ENCODE measurements at places on chromosomes 1 and 21.

GRCh38 chr1:154327466-154328317, 2.4 kb downstream of the ATP8B2 start:
- no peak for DNase-seq

GRCh38 chr1:32192220-32192948, 8.0 kb upstream of the CCDC28B start:
- DNase-seq, result no peak

DNA sequence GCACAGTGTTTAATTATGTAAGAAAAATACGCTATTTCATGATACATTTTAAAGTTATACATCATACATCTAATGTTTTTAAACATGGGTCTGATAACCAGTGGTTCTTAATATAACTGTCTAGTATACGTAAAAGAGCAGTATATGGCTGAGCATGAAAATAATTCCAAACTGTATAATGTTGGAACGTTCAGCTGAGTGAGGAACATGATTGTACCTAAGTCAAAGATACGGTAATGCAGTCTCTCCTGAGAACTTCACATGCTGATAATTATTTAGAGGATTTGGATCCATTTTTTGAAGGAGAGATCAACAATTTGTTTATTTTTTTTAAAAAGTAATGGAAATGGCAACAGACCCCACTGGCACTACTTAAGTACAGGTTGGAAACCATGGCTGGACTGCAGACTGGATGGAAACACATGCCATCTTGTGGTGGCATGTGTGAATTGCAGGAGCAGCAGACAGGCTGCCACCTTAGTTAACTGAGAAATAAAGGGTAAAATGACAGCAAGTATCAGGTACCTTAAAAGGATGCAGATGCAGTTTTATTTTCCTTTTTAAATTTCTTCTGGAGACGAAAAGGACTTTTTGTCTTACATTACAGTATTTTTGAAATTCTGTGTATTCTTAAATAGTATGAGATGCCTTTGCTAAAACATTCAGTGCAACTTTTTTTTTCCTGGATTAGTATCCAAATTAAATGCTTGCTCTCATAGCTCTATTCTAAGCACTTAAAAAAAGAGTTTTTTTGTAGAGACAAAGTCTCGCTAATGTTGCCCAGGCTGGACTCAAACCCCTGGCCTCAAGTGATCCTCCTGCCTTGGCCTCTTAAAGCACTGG, 73.8 kb downstream of the MTR start:
- no peak for DNase-seq

DNA sequence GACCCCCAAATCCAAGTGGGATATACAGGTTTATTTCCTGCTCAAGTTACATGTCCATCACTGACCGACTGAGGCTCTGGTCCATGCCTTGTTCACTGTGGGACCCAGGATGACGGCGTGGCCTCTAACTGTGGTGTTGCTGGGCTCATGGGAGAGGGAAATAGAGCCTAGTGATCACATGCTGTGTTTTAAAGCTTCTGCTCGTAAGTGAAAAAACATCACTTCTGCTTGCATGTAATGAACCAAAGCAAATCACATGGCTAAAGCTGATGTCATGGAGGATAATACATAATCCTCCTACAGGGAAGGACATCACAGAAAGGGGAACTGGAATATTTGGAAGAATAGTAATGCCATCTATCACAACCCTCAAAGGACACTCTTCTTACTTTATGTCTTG, 107.6 kb downstream of the FASLG start:
- peak; percentile 42 for DNase-seq

DNA sequence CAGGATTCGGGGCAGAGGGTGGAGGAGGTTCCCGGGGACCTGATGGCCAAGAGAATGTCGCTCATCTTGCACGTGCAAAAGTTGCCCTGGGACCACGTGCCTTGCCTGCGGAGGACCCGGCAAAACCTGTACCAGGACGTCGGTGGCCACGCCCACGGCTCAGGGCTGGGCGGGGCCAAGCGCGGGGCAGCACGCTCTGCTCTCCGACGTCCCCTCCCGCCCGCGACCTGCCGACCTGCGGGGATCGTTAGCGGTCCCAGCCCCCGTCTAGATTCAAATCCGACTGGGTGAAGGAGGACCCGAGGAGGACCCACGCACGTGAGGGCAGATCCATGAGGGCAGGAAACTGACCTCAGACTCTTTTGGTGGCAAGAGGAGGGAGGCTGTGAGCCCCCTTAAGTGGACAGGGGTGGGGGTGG, at the start of gene C1orf167:
C1orf167 (plus strand) TSS at position 206 of the 419 bp plus-strand sequence. CDS start 2,208 bp downstream, outside the sequence.
- no peak for DNase-seq

DNA sequence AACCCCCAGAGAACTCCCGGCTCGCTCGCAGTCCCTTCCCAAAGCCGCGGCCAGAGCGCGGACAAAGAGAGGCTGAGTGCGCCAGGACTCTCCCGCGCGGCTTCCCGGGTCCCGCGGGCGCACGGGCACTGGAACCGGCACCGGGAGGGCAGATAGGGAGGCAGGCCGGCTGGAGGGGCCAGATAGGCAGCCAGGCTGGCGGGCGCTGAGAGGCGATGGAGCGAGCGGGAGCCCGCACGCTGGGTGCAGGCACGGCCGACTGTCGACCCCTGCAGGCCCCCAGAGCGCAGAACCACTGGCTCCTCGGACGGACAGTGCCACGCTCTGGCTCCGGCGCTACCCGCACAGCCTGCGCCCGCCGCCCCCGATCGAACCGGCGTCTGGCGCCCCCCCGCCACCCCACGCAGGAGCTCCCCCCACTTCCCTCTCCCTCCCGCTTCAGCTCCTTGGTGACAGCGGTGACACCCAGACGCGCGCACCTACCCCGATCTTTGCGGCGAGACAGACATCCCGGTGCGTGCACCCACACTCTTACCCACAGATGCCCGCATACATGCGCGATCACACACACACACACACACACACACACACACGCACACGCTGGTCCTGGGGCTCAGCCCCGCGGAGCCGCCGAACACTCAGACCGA, 534 bp downstream of the SLC6A9 start:
- DNase-seq, result peak; percentile 53

GRCh38 chr1:43995984-43996732, 4.8 kb downstream of the CCDC24 start:
- no peak for DNase-seq
